ENCODE measurements at places on chromosomes 12 and 14. TPM values are rescaled to one million over a fixed set of nuclear protein-coding genes. Genes with fewer than 3 reads are reported as not detected.

DNA sequence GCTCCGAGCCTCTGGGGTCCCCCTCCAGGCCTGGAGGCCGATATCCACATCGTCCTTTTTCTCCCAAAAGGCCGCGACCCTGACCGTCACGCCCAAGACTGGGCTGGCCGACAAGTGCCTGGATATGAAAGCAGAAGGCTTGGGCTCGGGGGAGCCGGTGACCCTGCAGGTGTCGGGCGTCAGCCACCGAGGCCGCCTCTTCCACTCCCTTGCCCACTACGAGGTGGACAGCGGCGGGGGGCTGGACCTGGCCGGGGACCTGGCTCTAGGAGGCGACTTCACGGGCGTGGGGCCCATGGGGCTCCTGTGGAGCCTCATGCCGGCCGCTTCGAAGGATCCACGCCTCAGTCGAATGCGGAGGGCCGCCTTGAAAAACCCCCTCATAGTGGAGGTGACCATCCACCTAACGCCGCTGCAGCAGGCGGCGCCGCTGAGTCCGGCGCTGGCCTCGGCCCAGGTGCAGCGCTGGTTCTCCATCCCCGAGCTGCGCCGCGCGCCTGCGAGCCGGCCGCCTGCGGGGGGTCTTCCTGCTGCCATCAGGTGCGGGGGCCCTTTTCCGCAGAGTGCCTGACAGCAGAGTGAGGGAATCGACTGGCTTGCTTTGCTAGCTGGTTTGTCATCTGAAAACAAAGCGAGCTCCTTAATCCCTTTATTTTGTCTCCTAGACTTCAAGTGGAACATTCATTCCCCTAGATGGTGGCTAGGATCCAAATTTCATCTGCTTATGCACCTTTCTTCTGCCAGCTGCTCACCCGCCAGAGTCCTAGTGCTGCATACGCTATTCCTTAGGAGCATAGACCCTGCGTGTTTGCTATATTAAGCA is 10.6 kb upstream of the DNAL1 start:
- DNase-seq: peak; percentile 75

PFKM gene
- total RNA-seq: 41.8 TPM

GRCh38 chr14:32980902-32981501 is 42.3 kb downstream of the NPAS3 start:
- no peak for DNase-seq

IL22 gene
- total RNA-seq: not detected

CCDC175 gene
- not detected for total RNA-seq
